ENCODE measurements at places on chromosomes 5 and 9.

DNA sequence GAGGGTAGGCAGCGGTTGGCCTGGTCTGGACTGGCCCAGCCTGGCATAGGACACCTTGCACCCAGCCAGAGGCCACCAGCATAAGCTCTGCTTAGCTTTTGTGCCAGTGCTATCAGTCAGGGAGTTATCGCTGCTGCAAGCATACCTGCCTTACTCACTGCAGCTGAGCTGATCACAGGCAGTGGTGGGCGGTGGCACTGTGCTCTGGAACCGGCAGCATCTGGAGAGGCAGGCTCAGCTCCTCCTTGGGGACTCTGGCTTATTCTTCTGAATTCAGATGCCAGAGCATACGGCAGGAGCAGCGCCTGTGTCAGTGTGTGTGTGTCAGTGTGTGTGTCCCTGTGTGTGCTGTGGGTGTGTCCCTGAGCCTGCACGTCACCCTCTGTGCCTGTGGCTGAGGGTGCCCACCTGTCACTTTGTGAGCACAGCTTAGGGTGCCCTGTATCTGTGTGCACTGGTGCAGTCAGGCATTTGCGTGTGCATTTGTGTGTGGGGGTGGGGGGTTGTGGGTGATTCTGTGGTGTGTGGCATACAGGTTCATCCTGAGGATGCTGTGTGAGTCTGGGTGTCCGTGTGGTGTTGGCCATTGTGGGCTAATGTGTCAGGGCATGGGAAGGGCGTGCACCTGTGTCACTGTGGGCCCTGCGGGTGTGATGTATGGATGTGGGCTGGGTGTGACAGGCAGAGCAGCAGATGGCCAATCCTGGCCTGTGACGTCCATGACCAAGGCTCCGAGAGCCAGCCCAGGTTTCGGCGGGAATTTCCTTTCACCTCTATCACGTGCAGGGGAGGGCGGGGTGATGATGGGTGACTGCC lies 23.5 kb downstream of the LMX1B start:
- DNase-seq = peak; percentile 11

DNA sequence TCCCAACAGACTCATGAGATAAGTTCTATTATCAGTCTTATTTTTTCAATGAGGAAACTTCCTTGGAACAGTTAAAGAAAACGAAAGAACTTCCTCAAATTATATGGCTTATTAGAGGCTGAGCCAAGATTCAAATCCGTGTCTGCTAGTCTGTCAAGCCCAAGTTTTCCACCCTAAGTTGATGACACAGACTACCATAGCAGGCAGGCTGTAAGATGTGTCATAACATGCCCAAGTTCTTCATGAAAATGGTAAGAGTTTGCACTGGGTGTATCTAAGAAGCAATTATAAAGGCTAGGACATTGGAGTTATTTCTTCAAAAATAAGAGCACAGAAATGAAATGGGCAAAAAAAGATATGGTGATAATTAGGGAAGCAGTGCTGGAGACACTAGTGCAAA lies 634.5 kb downstream of the BRINP1 start:
- no peak for DNase-seq

DNA sequence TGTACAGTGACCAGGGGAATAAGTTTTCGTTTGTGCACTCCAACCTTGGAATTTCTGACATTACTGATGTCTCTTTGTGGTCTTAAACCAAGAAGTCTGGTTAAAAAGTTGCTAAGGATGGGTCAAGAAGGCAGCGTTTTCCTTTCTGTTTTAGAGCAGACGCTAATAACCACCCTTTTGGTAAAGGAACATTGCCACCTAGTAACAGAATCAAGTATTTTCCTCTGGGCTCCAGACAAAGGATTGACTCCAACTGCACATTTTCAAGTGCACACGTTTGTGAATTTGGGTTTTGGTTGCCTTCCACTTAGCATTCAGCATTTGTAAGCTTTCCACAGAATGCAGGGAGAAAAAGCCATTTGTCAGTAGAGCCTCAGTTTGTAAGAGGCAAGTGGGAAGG lies 22.2 kb upstream of the CEP78 start:
- DNase-seq = no peak

GRCh38 chr9:133927041-133927440 lies 65.1 kb downstream of the VAV2 start:
- no peak for DNase-seq

- DNase-seq = no peak
Measured at GRCh38 chr5:109866051-109866450, 176.3 kb downstream of the MAN2A1 start.

GRCh38 chr5:124923131-124923530 lies 176.7 kb upstream of the ZNF608 start:
- DNase-seq = no peak

GRCh38 chr5:136174021-136174659 lies 18.8 kb downstream of the SMIM32 start:
- no peak for DNase-seq

GRCh38 chr5:127097278-127097677 lies 24.0 kb upstream of the C5orf63 start:
- no peak for DNase-seq

GRCh38 chr9:20070336-20070735 lies 281.5 kb upstream of the SLC24A2 start:
- no peak for DNase-seq

All from stimulated activated CD8-positive, alpha-beta memory T cell treated with anti-CD3 and anti-CD28 coated beads, Interleukin-15, amount 100 ng/mL, for 1 hour (primary cell).